ENCODE measurements at places on chromosomes 6 and 20.

GRCh38 chr20:36854348-36855240 lies 21.3 kb upstream of the TLDC2 start:
- no peak for DNase-seq

DNA sequence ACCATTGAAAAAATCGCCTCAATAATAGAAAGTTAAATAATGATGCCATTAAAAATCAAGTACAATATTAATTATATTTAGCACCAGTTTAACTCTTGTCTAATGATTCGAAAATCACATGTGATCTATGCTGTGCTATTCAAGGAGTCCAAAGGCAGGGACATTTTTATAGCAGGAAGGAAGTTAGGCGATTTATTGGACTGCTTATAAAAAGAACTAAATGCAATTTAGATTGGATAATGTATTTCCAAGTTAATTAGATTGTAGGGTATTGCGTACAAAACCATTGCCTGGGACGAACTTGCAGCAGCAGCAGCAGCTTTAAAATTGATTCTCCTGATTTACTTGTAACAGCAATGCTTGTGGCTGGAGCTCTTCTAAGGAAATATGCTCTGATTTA lies 87.4 kb upstream of the TMEM181 start:
- no peak for DNase-seq

DNA sequence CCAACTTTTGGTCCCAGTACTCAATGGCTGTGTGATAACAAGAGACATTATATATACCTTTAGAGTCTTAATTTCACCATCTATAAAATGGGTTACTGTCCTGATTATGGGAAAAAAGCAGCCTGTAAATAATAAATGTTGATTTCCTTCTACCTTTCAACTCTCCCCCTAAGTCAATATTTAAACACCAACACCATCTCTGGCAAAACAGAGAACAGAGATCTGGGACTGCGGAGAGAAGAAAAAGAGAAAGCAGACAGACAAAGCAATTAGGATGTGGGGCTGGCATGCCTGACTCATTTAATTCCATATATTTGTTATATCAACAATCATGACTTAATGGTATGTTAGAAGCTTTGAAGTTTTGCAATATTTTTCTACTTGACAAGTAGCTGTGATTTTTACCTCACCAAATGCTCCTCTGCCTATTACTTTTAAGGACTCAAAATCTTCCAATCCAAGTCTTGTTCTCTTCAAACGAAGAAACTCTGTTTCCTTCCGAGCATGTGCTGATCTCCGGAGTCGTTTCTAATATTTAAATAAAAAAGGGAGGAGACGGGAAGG lies 23.3 kb downstream of the STK38 start:
- no peak for DNase-seq

DNA sequence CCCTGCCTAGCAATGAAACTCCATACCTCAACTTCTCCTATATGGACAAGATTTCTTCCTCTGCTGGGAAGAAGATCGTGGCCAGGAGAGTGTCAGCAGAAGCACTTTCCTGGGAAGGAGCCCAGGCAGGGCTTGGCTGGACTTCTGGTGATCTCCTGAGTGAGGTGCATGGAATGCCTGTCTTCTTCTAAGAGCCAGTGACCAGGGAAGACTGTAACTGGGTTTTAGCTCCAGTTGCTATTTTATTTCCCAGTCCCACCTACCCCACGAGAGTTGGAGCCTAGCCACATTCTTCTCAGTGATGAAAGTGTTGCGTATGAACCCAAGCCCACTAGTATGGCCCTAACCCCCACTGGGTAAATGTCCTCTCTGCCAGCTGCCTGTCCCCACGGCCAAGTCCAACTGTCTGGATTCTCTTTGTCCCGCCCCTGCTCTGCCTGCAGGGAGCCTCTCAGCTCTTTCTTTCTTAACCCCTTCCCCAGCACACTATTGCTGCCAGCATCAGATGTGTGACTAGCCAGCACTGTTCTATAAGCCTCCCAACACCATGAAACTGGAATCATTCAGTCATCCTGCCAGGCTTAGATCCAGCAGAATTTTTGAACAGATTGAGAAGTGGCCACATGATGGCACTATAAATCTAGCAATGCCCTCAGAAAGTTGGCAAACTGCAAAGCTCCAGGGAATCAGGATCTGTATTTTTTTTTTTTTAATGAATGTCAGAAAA lies 69.8 kb upstream of the FAM184A start:
- DNase-seq, result peak; percentile 69

DNA sequence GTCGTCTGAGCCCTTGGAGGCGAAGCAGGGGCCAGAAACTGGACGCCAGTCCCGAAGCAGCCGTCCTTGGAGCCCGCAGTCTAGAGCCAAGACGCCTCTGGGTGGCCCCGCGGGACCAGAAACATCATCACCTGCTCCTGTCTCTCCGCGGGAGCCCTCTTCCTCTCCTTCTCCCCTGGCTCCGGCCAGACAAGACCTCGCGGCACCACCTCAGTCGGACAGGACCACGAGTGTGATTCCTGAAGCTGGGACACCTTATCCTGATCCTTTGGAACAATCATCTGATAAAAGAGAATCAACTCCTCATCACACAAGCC lies 416 bp downstream of the RSPH4A start:
- DNase-seq, result peak; percentile 22

DNA sequence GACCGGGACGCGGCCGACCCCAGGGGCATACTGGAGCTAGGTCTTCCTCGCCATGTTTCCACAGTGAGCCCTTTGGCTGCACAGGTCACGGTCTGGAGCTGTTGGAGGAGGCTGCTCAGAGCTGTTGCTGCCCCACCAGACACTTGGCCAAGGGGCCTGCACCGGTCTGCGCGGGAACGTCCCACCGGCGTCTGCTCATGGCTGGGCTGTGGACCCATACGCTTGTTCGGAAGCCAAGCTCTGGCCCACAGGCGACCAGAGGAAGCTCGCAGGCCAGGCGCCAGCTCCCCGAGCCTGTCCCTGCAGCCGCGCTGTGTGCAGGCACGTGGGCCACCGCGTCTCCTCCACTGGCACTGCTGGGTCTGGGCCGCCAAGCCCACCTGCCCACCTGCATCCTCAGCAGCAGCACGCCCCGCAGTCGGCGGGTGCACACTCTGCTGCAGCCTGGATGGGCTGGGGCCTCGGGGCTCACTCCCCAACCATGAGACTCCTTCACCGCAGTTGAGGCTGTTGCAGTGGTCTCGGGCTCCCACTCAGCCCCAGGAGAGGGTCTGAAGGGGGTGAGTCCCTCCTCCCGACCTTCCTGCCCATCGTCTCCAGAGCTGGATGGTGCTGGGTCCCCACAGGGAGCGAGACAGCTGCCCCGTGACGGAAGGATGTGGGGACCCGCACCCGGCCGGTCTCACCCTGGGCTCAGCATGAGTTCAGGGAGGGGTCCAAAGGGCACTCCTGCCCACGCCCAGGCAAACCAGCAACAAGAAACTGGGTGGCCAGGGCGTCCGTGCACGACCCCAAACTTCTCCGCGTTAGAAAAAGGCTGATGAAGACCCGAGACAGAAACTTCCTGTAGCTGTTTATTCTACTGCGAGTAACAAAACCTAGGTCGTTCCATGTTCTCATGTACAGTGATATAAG lies 15.5 kb upstream of the TCFL5 start:
- no peak for DNase-seq

DNA sequence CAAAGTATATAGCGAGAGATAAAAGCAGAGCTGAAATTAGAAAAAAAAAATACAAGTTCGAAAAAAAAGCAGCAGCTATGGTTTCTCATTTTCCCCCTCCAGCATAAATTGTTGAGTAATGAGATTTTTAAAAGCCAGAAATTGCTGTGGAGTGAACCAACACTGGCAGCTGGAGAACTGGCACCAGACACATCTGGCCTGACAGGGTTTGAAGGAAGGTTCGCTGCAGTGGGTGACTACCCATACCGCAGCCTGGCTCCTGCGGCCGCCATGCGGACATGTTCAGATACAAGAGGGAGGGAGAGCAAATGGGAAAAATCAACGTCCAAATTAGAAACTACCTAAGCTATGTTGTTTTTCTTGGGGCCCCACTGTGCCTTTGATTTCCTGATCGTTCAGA lies 3.3 kb downstream of the APCDD1L start:
- no peak for DNase-seq

Measured in SK-N-DZ (cell line).